ENCODE measurements at places on chromosomes 1 and 21. TPM values are rescaled to one million over a fixed set of nuclear protein-coding genes. Genes with fewer than 3 reads are reported as not detected.

GRCh38 chr1:70405780-70406416, 5.2 kb upstream of the CTH start:
- DNase-seq: no peak

DNA sequence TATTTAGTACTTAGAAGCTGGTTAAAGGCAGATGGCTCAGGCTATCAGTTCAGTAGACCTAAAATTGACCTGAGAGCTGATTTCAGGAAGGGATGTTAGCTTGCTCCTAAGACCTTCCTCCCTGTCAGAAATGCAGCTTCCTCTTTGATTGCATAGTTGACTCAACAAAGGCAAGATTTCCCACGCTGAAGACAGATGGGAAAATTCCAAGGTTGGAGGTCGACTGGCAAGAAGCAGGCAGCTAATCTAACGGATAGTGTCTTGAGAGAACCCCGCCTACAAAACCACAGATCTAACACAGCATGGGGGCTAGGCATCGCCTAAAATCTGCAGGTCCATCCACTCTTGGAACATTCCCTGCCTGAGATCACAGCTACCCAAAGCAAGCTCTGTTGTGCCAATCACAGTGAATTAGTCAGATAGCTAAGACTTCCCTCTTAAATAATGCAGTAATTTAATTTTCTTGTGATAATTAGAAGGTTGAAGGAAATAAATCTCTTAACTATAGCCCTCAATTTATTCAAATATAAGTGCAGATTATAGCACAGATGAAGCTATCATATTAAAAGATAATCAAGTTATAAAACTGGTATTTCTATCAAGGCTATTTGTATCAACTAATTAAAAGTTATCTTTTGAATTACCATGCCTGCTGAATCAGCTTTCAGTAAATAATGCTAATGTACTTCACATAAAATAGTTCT, 357.8 kb upstream of the SGIP1 start:
- DNase-seq: no peak

GRCh38 chr1:63611231-63611630, 18.0 kb downstream of the PGM1 start:
- no peak for DNase-seq

DNA sequence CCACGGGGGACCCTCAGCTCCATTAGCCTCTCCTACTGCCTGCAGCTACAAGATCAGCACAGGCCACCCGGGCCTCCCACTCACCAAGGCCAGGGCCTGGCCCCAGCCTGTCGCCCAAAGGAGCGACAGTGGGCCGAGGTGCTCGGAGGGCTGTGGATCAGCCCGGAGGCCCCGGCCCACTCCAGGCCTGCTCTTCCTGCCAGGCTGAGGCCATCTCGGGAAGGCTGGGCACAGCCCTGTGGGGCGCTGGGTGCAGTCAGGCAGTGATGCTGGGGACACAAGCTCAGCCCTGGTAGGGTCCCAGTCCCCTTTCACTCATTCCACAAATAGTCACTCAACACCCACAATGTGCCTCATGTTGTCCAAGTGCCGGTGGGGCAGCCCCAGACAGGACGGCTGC, 58.8 kb downstream of the CASZ1 start:
- no peak for DNase-seq

Gene KCNJ6
- 1.4 TPM for total RNA-seq

Measured in umbilical cord (tissue), 2 donors.